ENCODE measurements at places on chromosomes 3 and 15.

GRCh38 chr3:89925976-89926375, 818.6 kb downstream of the EPHA3 start:
- DNase-seq: no peak

DNA sequence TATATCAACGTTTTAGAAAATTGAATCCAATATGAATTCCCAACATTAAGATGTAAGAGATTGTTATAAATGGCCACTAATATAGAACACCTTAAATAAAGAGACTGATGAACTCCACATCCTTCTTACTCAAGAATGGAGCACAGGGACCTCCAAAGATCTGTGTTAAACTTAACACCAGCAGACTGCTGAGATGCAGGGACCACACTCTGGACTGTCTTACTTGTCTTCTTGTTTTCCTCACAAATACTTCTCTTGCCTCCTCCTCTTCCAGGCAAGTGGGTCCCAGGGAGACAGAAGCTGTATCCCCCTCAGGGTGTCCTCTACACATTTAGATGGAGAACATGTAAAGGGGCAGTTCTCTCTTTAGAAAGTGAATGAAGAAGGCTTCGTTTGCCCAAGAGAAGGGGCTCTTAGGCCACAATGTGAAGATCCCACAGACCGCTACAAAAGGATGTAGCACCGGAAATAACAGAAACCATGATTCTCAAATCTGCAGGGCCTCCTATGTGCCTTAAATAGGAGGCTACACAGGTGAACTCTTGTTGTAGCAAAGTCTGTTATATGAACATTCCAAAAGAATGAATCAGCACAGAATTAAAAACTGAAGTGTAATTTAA, 52.2 kb downstream of the SATB1 start:
- no peak for DNase-seq

DNA sequence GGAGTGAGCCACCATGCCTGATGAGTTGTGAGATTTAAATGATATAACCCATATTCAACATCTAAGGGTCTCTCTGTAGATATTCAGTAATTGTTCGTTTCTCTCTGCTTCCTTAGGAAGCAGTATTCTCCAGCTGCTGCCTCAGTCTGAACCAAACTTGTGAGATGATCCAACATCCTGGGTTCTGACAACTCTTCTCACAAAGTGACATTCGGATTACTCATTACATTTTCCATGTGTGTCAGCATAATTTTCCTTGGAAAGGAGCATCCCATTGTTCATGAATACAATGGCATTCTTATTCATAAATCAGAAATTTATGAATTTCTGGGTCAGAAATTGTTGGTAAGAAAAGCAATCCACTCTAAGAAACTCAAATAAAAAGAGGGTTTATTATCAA, 15.0 kb upstream of the SEC22A start:
- peak; percentile 7 for DNase-seq

- DNase-seq: no peak
Observed at GRCh38 chr15:27418726-27419125, 447.7 kb downstream of the GABRG3 start.

DNA sequence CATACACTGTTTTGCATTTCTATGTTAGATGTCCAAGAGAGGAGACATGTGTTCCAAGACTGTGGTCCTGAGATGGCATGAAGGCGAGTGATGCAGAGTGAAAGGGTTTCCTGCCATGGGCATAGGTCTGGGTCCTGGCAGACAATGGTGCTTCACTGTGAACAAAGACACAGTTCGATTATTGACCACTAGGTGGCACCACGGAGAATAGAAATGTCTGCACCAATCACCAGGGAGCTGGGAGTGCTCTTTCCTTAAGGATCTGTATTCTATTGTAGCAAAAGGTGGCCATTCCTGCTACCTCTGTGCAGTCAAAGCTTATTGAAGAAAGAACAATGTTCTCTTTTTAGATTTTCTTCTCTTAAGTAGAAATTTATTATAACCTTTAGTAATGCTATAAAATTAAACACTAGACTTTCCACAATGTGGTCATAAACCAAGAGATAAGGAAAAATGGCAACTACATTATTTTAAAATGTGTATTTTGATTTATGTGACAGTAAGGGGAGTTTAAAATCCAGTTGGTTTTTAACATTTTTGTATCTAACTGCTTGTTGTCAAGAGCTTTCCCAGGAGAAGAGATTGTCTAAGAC, 88.7 kb downstream of the GABRG3 start:
- DNase-seq: peak; percentile 26

DNA sequence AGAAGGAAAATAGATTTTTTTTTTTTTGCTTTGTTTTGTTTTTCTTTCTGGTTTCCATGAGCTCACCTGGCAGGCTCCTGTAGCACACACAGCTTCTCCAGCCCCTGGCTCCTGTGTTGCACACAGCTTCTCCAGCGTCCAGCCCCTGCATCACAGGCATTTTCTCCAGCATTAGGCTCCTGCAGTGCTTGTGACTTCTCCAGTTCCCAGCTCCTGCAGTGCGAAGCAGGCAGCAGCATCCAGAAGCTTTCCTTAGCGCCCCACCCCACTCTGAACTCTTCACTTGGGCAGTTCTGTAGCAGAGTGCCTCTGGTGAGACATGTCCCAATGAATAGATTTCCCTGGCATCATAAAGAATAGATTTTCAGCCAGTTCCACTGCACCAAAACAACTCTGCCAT, 5.5 kb upstream of the CCDC39 start:
- DNase-seq: no peak
